ENCODE measurements at places on chromosomes 3 and 15. TPM values are rescaled to one million over a fixed set of nuclear protein-coding genes. Genes with fewer than 3 reads are reported as not detected.
A peak's percentile ranks its signal among the peaks of the same experiment; 100 is the strongest.

DNA sequence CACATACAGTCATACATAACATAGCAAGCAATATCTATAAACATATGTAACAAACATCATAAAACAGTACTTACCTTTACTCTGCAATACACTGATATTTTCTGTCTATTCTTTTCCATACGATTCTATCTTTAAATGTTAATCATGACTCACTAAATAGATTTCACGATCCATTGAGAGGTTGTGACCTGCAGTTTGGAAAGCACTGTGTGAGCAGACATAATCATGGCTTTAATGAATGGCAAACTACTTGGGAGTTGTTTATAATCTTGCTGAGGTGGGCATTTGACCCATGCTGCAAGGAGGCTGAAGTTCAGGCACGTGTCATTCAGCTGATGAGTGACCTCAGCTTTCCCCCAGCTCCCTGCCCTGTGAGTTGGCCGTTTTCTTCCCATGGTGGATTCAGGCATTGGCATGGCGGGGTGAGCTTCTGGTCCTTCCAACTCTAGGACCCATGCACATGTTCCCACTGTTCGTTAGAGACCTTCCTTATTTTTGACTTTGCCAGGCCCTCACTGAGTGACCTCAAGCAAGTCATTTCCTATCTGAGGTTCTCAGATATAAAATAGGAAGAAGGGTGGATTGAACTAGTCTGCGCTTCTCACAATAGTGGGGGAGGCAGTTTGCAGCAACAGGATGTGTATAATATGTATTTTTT, 41.7 kb downstream of the PAQR5 start:
- no peak for DNase-seq

Gene RPS17
- polyA plus RNA-seq = 1,927 TPM

DNA sequence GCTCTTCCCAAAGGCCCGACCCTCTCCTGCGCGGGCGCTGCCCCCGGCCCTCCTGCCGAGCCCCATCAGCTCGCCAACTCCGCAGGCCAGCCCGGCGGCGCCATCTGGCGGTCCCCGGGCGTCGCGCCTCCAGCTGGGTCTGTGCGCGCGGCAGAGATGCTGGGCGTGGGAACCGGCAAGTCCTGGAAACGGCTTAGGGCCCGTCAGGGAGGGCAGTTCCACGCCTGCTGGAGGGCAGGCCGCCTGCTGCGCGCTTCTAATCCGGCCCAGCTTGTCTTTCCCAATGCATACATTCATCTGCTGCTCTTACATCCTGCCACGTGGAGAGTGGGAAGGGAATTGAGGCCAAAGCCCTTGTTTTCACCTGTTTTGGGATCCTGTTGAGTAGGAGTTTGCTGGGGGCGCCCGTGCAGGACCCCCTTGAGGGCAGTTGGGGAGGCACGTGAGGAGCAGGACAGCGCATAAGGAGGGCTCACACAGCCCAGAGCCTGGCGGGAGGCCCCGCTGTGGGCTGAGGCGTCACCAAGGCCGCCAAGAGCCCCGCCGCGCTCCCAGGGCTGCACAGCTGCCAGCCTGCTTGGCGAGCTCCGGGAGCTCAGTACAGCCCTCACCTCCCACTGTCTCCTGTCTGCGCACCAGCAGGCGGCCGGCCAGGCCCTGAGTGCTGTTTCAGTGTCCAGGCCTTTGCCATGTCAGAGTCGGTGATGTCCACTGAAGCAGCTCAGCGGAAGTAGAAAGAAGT, 165.6 kb downstream of the NSMCE3 start:
- DNase-seq = peak; percentile 63

DNA sequence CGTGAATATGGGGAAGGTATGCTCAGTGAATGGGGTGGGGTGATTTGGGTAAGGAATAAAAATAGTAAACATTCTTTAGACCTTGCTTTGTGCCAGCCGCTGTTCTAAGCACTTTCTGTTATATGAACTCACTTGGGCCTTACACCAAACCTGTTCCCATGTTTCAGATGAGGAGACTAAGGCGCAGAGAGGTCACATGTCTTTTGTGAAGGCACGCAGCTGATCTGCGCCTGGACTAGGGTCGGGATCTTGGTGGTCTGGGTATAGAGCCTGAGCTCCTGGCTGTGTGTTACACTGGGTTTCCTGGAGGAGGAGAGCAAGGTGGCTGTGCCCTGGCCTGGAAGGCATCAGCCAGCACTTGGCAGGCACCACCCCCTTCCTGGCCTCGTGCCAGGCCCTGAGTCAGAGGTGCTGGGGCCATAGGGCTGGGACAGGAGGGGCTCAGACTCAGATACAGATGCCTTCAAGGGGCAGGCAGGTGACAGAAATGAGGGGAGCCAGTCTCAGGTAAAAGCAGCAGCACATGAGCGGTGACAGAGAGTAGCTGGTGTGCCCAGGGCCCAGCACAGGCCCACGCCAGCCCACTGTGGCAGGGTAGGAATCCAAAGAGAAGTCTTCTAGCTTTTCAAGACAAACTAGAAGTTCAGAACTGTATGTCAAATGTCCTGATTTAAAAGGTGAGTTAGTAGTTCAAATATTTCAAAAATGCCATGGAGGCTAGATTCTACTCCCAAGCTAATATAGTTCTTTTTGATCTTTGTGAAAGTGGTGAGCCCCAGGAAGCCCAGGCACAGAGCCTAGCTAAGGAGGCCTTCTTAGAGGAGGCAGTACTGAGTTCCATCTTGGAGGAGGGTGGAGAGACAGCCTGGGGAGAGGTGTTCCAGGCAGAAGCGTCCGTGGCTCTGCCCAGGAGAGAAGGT, 83.1 kb downstream of the DNAJB8 start:
- DNase-seq = peak; percentile 89
